ENCODE measurements at places on chromosomes 2 and 18.

DNA sequence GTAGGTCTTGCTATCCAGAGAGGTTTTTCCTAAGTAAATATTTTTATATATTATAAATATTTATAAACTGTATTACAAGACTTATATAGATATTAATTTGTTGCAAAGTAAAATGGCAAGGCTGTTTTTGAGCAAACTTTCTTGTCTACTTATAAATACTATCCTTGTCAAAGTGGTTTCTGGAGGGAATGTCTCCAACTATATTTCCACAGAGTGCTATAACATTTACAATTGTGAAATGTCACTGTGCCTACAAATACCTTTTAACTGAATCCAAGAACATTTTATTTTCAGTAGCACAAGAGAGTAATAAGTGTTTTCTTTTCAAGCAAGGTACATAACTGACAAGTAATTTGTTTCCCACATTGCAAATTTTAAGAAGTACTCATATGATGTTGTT lies 256.8 kb downstream of the ZNF385B start:
- no peak for DNase-seq

DNA sequence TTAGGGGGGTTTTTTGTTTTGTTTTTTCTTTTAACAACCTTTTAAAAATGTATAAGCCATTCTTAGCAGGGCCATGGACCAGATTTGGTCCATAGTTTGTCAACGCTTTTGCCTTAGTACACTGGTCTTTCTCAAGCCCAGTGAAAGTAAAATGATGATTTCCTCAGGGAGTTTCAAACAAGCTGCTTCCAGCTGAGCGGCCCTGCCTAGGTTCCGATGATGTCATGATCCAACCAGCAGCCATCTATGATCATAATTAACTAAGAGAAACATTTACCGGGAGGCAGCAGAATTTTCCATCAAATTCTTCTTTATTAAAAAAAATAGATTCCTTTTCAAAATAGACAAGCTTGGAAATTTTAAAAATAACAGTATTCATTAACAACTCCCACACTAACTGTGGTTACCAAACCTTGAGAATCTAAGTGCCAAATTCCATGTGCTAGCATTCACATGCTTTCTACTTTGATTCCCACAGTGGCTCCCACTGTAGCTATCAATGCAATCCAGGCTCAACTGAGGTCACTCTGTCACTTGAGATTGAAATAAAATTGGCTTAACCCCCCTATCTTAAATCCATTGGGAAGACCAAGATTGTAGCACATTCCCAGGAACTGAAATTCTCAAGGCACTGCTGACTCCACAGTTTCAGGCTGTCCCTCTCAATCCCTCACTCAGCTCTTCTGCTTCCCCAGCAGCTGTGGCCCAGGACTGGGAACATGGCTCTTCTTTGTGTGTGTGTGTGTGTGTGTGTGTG lies 148.9 kb downstream of the RNF152 start:
- no peak for DNase-seq

DNA sequence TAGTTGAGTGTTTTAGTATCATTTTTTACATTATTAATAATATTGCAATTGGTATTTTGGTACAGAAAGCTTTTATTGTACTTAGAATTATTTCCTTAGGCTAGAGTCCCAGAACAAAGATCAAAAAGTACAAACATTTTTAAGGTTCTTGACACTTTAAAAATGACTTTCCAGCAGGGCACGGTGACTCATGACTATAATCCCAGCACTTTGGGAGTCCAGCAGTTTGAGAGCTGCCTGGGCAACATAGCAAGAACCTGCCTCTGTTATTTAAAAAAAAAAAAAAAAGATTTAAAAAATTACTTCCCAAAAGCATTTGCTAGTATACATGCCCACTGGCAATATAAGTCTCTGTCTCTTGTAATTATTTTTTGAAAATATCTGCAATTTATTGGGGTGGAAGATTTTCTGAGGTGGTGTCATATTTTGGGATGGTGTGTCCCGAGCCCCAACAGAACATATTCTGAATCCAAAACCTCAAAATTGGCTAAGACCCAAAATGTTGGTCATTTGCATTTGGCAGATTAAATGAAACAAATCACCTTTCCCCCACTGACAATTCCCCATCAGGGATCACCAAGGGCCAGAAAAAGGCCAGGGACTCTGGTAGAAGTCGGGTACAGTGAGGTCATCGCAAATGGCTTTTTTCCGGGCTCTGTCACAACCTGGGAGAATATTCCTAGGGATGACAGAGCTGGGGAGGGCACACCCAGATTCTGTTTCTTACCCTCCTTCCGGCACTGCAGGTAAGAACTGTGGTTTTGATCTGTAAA lies 42.1 kb downstream of the NIFK start:
- DNase-seq = no peak

- DNase-seq = no peak
Observed at GRCh38 chr2:189287363-189287762, 107.8 kb upstream of the COL5A2 start.

DNA sequence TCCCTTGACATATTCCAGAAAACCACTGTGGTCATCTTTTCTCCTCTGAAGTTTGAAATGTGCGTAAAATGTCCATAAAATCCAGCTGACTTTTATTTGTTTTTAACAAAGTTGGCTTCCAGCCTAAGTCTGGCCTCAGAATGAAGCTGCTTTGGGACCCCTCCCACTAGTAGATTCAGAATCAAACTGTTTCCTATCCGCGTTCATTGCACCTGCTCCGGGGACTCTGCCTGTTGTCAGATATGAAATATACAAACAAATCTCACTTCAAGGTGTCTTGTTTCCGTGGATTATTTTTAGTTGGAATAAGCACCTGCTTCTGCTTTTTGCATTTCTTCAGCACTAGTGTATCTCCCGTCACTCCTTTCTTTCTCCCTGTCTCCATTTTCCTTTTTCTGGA lies 115.7 kb upstream of the FHL2 start:
- no peak for DNase-seq

GRCh38 chr2:26988058-26988860 lies 17.8 kb downstream of the MAPRE3 start:
- DNase-seq = no peak
